Substantia nigra (tissue), 51 donors: ENCODE measurements at places on chromosomes 4 and X.
A peak's percentile ranks its signal among the peaks of the same experiment; 100 is the strongest.

DNA sequence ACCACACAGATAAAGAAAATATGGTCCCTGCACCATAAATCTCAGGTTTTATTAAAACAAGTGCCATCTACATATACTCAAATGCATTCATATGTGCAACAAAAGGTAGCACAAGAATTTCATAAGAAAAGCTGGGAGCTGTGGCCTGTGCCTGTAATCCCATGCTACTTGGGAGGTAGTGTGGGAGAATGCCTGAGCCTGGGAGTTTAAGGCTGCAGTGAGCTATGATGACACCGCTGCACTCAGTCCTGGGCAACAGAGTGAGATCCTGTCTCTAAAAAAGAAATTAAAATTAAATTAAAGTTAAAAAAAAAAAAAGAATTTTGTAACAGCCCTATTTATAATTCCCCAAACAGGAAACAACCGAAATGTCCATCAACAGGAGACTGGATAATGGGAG lies 81.3 kb upstream of the JADE1 start:
- DNase-seq, result no peak

DNA sequence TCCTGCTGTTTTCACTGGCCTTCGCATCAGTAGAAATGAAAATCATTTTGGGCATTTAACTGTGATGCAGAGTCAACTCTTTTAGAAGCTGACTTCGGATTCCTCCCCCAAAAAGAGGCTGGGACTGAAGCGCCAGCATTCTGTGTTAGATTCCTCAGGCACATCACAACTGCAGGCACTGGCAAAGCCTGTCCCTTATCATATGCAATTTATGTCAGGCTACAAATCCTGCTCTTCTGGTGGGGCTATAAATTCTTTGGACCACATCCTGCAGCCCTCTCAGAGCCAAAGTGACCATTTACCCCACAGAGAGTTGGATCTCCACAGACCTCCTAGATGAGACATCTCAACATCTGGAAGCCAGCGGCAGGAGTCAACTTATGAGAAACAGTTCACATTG lies 138.4 kb downstream of the CBR4 start:
- DNase-seq, result no peak

DNA sequence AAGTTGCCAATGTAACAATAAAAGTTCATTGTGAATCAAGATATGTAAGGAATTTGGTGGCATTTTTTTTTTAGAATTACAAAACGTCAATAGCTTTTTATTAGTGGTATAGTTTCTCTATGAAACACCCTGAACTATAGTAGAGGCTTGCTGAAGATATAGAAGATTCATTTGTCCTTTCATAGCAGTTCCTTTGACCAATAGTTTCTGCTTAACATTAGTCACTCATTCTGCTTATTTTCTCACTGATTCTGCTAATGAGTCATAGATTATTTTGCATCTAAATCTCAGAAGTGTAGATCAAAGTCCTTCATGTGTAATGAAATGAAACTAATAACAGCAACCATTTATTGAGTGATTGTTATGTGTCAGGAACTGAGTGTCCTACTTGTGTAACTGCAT lies 205.0 kb upstream of the TET2 start:
- DNase-seq, result no peak

DNA sequence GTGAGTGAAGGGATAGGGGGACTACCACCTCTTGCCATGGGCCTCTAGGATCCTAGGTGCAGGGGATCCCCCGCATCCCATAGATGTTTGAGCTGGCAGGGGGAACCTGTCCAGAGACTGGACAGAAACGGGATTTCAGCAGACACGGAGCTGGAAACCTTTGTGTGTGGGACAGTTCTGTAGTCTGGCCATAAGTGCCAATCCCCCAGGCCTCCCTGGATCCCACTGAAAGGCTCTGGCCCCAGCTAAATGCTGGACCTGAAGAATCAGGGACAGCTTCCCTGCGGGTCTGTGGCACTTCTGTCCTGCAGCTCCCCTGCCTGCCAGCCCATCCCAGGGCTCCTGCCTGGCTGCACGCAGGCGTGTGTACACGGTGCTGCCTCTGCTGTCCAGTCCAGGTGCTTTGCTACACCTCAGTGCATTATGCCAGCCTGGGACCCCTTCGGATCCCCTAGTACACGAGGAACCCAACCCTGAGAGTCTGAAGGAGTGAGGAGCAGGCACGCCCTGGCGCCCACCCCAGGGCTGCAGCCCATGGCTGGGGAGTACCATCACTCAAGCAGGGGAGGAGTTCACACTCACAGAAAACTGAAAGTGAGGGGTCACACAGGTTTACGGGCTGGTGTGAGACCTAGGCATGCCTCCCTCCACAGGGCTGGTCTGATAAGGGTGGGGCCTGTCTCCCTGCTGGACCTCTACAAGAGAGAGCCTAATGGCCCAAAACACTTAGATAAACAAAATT lies 703.0 kb downstream of the ARAP2 start:
- DNase-seq, result no peak

GRCh38 chr4:26821677-26822503 lies 38.8 kb upstream of the STIM2 start:
- no peak for DNase-seq

GRCh38 chrX:67777148-67777547 lies 233.3 kb downstream of the AR start:
- no peak for DNase-seq

- DNase-seq, result peak; percentile 7
These were observed 16.3 kb upstream of the ESX1 start for GRCh38 chrX:104270916-104271512.

DNA sequence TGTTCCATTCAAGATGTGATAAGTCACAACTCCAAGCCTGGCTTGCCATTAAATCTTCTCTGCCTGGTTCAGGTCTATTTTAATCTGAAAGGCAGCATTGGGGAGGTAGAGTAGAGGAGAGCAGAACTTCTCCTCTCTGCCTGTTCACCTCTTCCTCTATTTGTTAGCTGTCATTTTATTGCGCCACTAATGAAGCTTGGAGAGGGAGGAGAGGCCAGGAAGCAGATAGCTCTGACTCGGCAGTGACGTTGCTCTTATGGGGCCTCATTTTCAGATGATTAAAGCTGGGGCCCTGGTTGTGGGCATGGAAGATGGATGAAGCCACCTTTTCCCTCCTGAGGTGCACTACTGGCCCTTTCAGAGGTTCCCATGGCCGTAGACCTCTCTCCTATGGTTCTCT lies 207.3 kb downstream of the MID1IP1 start:
- no peak for DNase-seq

DNA sequence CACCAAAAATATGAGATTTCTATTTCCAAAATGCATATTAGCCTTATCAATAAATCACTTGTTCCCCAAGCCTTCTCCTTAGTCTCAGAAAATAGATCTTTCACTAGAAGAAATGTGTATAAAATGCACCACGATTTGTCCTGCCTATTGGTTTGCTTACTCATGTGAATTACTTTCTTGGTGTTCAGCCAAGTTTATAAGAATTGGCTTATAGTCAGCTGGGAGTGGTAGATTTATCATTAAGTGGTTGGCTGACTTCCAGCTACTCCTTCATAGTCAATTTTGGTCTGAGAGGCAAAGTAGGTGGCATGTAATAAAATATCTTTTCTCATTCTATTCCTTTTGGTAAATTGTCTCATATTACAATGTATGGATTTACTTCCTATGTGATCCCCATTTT lies 1.3 kb downstream of the SULT1E1 start:
- DNase-seq, result no peak

- DNase-seq, result no peak
These were observed 197.3 kb upstream of the LNX1 start for GRCh38 chr4:53788621-53789020.

DNA sequence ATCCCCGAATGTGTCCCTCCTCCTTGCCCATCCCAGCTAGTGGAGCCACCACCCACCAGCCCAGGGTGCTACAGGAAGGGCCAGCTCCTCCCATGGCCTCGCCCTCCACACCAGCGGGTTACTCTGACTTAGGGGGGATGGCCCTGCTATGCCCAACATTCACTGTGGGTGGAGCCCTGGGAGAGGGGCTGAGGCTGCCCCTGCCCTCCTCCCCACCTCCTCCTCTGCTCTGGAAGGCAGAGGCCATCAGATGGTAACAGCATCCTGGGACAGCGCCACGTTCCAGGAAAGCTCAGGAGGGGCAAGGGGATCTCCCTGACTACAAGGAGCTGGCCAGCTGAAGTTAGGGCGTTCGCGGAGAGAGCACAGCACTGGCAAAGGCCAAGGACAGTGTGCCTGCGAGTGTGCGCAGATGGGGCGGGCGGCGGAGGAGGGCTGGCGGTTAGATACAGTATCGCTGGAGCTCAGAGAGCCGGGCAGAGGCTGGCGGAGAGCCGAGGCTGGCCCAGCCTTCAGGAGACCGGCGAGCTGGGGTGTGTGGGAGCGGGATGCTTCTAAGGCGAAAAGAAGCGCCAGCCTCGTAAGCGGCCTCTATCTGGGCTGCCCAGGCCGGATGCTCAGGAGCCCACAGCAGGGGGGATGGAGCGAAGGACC lies 1.5 kb downstream of the JAKMIP1 start:
- no peak for DNase-seq

- no peak for DNase-seq
These were observed 197.2 kb upstream of the NDST4 start for GRCh38 chr4:115310641-115311040.

DNA sequence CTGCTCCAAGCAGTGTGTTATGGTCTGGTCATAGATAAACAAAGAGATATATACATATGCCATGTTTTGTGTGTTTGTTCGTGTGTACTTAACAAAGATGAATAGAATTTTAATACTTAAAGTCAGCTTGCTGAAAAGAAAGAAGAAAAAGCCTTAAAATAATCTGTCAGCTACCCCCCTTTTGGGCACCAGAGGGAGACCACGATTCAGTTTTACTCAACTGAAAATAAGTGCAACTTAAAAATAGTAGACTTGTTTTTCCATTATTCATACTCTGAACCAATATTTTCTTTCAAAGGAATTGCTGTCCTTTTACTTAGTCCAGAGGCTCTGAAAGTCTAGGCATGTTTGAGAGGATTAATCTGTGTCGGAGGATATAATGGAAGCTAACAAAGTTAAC lies 181.7 kb upstream of the AGTR2 start:
- no peak for DNase-seq

DNA sequence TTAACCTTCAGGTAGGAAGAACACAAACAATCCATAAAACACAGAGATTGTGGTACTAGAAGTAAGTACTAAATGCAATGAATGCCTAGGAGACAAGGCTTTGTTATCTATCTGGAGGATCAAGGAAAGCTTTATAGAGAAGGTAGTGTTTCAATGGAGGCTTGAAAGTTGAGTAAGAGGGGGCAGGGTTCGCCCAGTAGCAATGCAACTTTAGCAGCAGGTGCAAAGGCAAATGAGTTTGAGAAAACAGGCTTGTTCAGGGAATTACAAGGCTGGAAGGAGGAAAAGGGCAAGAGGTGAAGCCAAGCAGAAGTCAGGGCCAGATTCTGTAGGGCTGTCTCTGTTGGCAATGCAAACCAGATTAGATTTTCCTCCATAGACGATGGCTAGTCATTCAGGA lies 35.5 kb upstream of the AMELX start:
- no peak for DNase-seq

- DNase-seq, result no peak
These were observed 4.6 kb downstream of the JAKMIP1 start for GRCh38 chr4:6195602-6196319.

- no peak for DNase-seq
These were observed 117.3 kb downstream of the C4orf51 start for GRCh38 chr4:145797278-145797677.

DNA sequence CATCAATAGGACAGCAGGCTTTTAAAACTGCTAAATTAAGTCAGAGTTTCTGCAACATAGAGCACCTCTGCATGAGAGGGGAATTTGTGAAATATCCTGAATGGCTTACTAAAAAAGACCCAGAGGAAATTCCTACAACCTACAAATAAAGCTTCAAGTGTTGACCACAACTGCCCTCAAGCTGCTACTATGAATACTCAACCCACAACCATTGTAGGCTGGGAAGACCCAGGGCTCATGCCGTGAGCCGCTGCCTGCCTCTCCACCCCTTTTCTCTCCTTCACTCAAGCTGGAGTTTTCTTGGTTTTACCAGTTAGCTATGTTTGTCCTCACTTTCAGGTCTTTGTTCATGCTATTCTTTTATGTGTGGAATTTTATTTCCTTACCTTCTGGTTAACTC lies 151.6 kb downstream of the EMCN start:
- DNase-seq, result no peak

- no peak for DNase-seq
These were observed 608.8 kb upstream of the EPHA5 start for GRCh38 chr4:66279084-66279483.

DNA sequence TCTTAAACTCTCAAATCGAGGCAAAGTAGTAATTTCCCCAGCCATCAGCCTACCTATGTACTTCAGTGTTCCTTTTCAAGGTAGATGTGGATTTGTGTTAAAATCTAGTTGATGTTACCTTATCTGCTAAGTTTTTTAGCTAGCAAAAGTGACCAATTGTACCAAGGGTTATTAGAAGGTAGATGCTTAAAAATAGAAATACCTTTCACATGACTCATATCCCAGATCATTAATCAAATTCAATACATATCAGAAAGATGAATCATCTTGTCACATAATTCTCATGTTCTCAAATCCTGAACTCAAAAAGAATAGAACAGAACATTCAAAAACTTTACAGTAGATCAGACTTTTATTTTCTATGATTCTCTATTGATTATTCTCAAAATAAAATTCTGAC lies 3.5 kb downstream of the ENAM start:
- DNase-seq, result no peak

GRCh38 chrX:134764202-134764785 lies 106.0 kb upstream of the PLAC1 start:
- DNase-seq, result no peak

- DNase-seq, result no peak
These were observed 25.4 kb downstream of the FGFBP1 start for GRCh38 chr4:15912961-15913630.

- DNase-seq, result no peak
These were observed 740 bp upstream of the NPY2R start for GRCh38 chr4:155207534-155208257.

GRCh38 chr4:183244506-183244905 lies 75.6 kb downstream of the CLDN22 start:
- DNase-seq, result no peak

- DNase-seq, result no peak
These were observed 49.0 kb downstream of the AMMECR1 start for GRCh38 chrX:110268886-110269285.

DNA sequence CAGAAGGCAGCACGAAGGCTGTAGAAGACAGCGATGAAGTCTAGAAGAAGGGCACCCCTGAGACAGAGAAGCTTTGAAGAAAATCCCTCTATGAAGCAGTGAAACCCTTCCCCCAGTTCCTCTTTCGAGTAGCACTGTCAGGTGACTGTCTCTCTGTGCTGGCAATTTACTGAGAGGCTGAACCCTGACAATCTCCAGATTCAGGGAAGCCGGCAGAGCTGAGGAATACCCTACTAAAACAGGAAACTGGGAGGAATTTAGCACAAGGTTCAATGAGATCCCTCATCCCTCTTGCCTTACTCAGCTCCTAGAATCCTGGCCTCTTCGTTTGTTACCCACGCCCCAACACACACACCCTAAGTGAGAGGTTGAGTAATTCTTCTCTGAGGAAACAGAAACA lies 239.7 kb upstream of the NOCT start:
- DNase-seq, result no peak

GRCh38 chrX:75883446-75883845 lies 98.4 kb upstream of the MAGEE2 start:
- no peak for DNase-seq
